ENCODE measurements at places on chromosomes 5 and 9.

GRCh38 chr9:71683598-71684235 is 84.6 kb downstream of the CEMIP2 start:
- DNase-seq, result no peak

DNA sequence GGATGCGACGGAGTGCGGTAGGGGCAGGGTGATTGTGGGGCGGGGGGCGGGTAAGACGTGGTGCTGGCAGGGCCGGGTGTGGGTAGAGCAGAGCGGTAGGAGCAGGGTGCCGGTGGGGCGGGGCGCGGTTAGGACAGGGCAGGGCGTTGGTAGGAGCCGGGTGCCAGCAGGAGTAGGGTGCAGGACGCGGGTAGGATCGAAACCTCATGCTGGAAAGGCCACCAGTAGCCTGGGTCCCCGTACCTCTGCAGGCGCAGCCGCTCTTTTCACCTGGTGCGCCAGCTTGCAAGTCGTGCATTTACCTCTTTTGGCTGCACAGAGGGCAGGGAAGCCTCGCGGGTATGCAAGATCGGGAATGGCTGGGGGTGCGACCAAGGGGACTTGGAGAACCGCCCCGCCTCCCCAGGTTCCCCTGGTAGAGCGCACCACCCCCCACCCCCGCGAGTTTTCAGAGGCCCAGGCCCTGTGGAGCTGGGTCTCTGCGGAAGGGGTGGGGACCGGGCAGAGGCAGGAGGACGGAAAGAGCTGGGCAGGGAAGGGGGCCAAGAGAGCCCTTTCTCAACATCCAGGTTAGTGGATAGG is 104.8 kb upstream of the SIMC1 start:
- peak; percentile 14 for DNase-seq

DNA sequence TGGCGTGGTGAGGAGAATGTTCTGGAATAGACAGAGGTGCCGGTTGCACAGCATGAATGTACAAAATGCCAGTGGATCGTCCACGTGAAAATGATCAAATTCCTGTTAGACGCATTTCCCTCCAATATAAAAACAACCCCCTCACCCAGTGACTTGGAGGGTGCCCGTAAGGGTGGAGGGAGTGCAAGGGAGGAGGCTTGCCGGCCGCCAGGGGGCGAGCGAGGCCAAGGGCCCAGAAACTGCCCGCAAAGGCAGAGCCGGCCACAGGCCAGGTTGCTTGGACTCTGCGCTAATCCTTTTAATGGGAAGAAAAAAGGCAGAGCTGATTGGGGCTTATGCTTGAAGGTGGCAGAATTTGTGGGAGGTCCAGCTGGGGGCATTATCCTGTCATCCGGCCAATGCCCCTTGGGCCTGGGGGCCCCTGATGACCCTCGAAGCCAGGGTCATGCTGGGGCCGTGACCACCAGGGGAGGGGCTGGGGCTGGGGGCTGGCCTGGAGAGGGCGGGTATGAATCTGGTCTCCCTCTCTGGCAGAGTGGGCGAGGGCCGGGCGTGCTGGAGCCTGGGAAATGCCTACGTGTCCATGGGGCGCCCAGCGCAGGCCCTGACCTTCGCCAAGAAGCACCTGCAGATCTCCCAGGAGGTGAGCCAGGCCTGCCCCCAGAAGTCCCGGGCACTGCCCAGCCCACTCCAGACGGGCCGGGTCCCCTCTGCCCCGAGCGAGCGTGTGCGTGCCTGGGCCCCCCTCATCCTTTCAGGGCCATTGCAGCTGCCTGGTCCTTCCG is 12.0 kb downstream of the GPSM1 start:
- DNase-seq, result no peak

DNA sequence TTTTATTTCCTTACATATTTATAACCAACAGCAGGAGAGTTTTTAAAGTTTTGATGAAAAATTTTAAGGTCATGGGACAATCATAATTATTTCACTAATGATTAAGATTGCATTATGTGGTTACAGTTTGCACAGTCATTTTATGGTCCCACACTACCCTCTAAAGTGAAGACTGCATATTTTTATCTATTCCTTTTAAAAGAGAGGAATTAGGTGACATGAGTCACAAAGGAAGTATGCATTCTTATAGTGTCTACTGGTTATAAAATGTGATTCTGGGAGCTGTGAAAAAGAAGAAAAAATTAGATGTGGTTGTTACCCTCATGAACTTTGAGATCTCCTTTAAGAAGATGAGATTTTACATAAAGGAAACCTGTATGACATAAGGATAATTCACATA is 87.9 kb upstream of the GRIA1 start:
- no peak for DNase-seq

DNA sequence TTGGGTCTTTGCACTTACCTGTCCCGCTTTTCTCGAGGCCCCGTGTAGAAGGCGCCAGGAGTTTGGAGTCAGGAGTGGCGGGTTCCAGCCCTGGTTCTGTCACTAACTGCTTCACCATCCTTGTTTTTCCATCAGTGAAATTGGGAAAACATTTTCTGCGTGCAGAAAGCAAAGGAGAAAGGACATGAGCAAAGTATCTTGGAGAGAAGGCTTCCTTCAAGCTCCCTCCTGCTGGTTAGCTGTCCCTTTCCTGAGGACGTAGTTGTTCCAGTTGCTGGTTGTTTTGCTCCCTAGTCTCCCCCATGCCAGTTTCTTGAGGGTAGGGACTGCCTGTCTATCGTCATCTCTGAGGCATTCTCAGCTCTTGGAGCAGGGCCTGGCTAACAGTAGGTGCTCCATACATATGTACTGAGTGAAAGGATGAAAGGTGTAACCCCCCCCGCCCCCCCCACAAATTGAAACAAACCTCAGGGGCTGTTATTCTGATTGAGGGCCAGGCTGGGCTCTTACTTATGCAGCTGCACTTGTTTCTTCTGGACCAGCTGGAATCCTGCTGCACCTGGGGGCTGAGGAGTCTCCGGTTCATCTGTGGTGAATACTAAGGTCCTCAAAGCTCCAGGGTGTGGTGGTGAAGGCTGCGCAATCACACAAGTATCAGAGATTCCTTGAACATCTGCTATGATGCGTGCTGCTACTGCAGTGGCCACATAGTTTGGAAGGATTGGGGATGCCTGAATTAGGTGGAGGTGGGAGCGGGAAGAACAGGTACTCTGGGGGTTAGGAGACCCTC is 1.0 kb downstream of the SMIM3 start:
- DNase-seq, result no peak

- no peak for DNase-seq
Measured at GRCh38 chr5:8730194-8730593, 815.7 kb downstream of the SEMA5A start.

Data from stimulated activated CD4-positive, alpha-beta T cell treated with anti-CD3 and anti-CD28 coated beads, Interleukin-1b, Interleukin-23, amount 100 ng/mL, for 4 hours (primary cell).